Stimulated activated CD4-positive, alpha-beta T cell treated with anti-CD3 and anti-CD28 coated beads, Interleukin-1b, Interleukin-23, amount 100 ng/mL, for 48 hours (primary cell): ENCODE measurements at places on chromosomes 2 and 18.

DNA sequence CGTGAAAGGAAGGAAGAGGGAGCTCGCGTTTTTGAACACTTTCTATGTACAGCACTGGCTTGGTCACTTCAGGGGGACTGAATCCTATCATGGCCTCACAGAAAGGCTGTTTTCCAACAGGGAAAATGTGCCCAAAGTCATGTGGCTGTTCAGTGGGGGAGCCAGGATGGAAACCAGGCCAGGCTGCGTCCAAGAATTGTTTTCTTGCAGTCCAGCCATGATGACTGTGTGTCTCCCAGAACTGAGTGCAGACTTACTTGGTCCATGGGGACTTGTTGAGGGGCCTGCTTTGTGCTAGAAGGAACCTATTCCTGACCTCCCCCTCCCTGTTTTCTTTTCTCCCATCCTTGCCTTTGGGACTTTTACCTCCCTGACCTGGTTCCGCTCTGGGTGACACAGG, 46.9 kb downstream of the EMILIN2 start:
- DNase-seq: no peak

DNA sequence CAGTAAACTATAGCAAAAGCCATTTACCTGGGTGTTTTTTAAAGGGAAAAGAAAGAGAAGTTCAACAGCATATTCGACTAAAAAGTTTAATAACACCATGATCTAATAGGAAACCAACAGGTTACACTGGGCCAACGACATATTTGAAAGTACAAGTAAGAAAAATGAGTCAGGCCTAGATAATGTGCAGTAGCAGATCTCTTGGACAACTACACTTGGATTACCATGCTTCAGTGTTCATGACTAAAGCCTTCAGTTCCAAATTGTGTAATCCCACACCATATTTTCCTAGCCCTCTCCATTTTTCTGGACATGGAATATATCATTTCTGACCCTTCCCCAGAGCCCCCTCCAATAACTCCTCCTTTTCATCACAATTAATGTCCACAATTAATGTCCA, 39.1 kb upstream of the FIGN start:
- no peak for DNase-seq

DNA sequence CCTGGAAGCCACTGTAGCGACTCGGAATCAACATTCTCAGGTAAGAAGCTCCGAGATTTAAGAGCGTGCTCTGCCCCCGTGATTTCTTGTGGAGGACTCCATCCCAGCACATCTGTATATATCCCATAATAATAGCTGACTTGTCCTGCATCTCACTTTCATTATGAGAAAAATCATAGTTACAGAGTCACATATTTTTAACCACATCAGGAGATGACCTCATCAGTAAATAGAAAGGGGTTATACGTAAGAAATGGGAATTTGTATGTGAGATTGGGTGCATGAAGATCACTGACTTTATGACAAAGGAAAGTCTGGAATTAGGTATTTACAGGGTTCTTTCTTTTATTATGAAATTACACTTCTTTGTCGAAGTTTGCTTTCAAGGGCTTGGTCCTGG, 16.4 kb upstream of the TMEM18 start:
- no peak for DNase-seq

GRCh38 chr2:73984203-73984921, at the start of gene TET3:
Gene TET3 (plus strand): TSS chr2:73984910. CDS start chr2:73986404, 1,494 bp downstream.
- no peak for DNase-seq

DNA sequence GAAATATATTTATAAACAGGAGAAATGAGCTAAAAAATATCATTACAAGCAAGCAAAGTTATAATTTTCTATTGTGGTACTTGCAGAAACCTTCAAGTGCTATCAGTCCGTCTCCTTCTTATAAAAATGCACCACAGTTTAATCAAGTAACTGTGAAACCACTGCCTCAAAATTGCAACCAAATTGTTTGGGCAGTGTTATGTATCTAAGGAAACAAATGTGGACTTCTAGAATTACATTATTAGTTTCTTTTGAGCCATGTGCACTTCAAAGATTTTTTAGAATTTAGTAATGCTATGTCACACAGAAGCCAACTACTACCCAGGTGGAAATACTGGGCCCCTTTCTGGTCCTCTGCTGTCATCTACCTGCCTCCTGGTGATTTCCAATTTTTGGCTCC, 495.6 kb downstream of the NYAP2 start:
- no peak for DNase-seq

- DNase-seq: no peak
These were observed 213.4 kb upstream of the BOD1L2 start for GRCh38 chr18:56933472-56933871.

DNA sequence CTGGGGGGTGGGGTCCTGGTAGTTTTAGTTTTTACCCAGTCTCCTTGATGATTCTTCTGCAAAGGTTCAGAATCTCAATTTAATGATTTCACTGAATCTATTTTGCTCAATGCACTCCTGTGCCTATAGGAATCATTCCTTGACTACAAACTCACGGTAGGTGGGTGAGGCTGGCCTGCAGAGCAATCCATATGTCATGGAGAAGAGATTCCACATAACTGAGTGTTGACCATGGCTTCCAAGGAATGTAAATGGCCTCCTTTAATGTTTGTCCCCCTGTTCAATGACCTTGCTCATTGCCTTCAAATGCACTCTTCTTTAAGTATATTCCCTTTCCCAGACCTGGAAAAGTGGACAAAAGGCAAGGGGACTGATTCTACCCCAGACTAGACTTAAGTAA, 12.5 kb downstream of the FAP start:
- DNase-seq: no peak

- no peak for DNase-seq
These were observed 20.1 kb upstream of the IGFBP5 start for GRCh38 chr2:216715402-216715974.

GRCh38 chr2:236403125-236403524, 138.9 kb upstream of the ASB18 start:
- no peak for DNase-seq

- no peak for DNase-seq
These were observed 1.2 kb downstream of the COA5 start for GRCh38 chr2:98607104-98607503.

DNA sequence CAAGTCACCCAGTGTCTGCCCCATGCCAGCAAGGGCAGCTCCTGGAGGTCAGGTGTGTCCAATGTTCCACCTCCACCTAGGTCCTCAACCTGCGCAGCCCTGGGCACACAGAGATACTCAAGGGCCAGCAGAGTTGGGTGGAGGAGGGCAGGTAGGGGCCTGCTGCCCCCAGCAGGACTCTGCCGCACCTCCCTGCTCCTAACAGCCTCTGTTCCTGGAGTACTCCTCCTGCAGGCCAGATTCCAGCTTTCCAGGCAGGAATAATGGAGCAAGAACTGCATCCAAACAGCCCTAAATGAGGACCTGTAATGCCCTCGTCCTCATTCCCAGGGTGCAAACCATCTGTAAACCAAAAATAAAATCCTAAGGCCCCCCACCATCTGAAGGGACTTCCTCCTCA, 44.4 kb upstream of the ACAA2 start:
- DNase-seq: no peak

GRCh38 chr2:59182249-59182648, 941.1 kb upstream of the FANCL start:
- no peak for DNase-seq

DNA sequence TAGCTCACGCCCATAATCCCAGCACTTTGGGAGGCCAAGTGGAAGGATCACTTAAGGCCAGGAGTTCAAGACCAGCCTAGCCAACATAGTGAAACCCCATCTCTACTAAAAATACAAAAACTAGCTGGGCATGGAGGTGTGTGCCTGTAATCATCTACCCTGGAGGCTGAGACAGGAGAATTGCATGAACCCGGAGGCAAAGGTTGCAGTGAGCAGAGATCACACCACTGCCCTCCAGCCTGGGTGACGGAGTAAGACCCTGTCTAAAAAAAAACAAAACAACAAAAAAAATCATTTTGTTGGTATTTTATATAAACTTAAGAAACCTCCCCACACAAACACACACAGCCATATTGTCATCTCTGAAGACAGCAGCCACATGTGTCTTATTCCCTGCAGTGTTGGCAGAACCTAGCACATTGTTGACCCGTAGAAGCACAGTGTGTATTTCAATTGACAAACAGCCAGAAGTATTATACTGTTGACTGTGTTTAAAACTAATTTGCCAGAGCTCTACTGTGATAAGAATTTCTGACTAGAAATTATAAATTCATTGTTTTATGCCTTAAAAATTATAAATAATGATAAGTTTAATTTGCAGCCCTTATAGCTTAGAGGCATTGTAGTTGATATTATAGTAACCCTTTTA, 68.1 kb downstream of the DNAJC10 start:
- DNase-seq: no peak

- no peak for DNase-seq
These were observed 399.0 kb upstream of the HNRNPA3 start for GRCh38 chr2:176813621-176814049.

DNA sequence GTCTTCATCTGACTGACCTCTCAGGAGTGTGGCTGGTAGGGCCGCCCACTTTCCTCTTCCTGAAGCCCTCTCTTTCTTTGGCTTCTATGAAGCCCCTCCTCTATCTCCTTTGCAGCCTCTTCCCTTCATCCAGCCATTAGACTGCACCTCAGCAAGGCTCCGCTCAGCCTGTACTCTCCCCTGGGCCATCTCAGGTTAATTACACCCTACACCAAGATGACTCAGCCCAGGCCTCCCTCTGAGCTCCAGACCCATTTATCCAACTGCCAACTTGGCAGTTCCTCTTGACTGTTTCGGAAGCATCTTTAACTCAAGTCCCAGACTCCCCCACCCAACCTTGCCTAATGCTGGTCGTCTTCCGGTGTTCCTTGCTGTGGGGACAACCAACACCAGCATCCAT, 5.8 kb upstream of the WNT6 start:
- no peak for DNase-seq

- DNase-seq: no peak
These were observed 27.5 kb downstream of the EML4 start for GRCh38 chr2:42196403-42197267.

GRCh38 chr2:99450199-99450598, 39.6 kb downstream of the REV1 start:
- DNase-seq: no peak

GRCh38 chr18:36340246-36340645, 42.7 kb downstream of the FHOD3 start:
- DNase-seq: no peak
